ENCODE measurements at places on chromosomes 5 and 9.
A peak's percentile ranks its signal among the peaks of the same experiment; 100 is the strongest.

GRCh38 chr5:2353211-2353610 is 398.3 kb downstream of the IRX2 start:
- DNase-seq = no peak

DNA sequence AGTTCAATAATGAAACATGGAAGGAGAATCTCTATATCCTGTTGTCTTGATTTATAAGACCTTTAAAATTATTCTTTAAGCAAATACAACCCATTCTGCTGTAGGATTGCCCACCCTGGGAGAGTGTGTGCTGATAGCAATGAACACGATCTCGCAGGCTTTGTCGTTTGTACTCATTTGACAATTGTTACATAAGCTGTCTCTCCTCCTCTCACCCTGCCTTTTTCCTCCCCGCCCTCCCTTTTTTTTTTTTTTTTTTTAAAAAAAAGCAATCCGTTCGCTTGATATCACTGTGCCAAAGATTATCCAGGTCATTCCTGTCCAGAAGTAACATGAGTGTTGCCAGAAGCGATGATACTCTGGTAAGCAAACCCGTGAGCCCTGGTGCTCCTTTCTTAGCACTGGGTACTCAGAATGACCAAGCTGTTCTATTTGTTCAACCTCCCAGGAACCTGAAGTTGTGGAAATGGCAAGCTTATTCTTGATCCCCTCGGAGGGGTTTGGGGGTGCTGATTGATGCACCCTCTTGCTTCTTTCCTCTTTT is 82.7 kb upstream of the CTSL start:
- DNase-seq = no peak

- peak; percentile 28 for DNase-seq
Measured at GRCh38 chr5:78527054-78527859, 121.3 kb downstream of the LHFPL2 start.

DNA sequence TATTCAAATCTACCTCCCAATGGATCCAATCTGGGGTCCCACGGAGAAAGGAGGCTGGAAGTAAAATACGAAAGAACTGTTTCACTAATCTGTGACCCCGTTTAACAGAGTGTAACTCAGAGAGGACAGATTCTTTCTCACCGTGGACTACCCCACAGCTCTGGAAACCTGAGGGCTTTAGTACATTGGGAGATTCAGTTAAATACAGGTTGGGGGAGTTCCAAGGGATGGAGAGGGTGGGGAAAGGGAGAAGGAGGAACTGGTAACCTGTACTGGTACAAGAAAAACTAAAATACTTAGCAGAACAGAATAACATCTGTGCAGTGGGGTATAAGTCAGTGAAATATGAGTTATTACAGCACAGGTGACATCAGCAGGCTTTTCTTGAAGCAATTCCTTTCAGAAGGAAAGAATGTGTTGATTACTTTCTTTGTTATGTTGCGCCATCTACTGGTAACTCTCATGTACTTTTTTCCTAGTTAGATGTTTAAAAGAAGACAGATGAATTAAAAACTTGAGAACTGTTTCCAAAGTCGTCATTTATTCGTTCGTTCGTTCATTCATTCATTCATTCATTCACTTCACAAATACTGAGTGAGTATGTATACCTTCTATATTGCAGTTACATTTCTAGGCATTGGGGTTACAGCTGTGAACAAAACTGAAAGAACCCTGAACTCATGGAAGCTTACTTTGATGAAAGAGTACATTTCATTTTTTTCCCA is 30.0 kb upstream of the STOM start:
- DNase-seq = peak; percentile 27

DNA sequence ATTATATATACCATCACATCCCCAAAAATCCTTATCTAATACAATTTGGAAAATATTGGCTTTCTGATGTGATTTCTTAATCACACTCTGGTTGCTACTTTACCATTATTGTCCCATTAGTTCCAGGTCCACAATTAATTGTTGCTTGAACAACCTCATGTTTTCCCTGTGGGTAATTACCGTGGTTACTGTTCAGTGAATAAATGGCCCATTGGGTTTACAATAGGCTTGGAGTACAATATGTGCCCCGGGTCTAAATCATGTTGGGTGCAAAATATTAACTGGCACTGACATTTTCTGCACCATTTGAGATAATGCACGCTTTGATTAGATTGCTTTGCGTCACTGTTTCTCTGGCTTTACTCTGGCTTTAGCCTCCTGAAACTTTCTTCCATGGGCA is 163.7 kb downstream of the GABBR2 start:
- no peak for DNase-seq

GRCh38 chr9:93297659-93298497 is 113.9 kb downstream of the WNK2 start:
- DNase-seq = no peak

DNA sequence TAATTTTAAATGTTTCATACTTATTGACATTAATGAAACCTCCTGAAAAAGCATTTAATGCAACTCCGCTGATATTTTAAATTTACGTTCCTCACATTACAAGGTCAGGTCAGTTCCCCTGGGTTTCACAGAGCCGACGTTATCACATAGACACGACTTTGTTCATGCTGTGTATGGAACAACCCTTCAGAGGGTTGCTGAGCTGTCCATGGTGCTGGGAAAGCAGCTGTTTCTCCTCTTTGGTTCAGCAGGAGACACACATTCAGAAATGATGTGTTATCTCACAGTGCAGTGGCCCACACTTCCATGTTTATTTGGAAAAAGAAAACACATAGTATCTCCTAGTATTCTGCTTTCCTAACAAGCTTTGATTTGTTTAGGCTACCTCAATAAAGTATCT is 53.5 kb downstream of the PPP2R2B start:
- DNase-seq = peak; percentile 36

- peak; percentile 21 for DNase-seq
Measured at GRCh38 chr5:152170350-152170749, 234.7 kb downstream of the NMUR2 start.

- DNase-seq = no peak
Measured at GRCh38 chr5:2906302-2907090, 155.0 kb upstream of the IRX2 start.

DNA sequence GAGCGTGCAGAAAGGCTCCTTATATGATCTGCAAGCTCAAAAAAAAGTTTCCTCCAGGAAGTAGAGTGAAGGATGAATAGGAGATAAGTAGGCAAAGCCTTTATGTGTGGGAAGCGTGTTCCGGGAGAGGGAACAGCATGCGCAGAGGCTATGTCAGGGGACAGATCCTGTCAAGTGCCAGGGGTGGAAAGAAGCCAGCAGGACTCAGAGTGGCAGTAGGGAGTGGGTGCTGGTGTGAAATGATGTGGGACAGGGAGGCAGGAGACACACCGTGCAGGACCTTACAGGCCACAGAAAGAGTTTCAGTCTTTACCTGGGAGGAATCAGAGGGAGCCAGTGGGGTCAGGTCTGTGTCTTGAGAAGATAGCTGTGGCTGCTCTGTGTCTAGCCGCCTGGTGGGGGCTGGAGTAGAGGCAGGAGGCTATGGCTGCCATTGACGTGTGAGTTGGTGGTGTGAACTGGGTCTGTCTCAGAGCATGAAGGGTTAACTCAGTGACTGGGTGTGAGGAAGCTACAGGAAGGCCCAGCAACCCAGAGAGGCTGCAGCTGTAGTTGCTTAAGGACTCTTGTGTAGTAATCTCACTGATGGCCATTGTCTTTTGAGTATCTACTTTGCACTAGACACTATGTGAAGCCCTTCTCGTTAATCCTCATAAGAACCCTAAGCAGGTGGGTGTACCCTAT is 71.3 kb downstream of the PPARGC1B start:
- DNase-seq = no peak

All from urothelium cell line (cell line).